ENCODE measurements at places on chromosomes 6 and 20.

DNA sequence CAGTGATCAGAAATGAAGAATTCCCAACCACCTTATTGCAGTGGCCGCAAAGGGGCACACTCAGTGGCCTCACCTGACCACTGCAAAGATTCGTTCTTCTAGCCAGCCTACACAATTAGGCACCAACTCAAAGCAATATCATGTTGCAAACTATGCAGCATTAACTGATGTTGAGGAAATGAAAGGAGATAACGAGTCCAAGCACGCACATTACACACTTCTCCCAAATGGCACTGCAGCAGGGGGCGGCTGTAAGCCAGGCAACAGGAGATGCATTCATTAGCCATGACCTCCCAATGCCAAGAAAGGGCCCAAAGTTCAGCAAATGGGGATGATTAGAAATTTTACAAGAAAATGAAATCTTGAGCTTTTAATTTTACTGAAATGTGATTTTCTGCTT lies 39.3 kb downstream of the ATXN1 start:
- DNase-seq: no peak

DNA sequence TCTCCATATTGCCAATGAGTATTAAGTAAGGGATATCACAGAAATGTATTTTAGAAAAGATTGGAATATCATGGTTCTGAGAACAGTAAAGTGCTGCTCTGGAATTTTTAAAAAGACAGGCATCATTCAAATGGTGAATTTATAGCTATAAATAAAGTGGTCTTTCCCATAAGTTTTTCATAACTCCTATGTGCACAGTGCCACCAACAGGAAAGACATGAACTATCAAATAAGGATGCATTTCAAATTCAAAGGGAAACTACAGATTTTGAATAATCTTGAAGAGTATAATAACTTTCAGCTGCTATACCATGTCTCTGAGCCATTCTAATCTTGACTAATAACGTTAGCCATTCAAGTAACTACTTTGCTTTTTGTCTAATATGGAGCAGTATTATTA lies 456.8 kb upstream of the GJE1 start:
- DNase-seq: no peak

- DNase-seq: no peak
Measured at GRCh38 chr6:17269840-17270239, 11.3 kb upstream of the RBM24 start.

GRCh38 chr6:106913676-106914280 lies 60.8 kb downstream of the CD24 start:
- no peak for DNase-seq

DNA sequence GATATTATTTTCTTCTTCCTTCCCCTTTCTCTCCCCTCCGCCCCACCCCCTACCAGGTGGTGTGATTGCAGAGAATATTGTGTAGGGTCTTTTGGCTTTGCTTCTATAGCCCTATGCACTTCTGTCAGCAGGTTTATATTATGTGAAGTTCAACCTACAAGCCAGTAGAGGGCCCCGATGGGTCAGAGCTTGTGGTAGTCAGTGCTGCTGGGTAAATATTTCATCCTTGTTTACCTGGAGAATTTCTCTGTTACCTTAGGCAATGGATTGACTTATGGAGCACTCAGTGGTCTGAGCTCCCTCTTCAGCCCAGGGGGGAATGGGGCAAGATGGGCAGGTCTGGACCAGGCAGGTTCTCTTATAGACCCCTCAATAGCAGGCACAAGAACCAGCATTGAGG lies 720.9 kb downstream of the GRIK2 start:
- DNase-seq: no peak

- DNase-seq: no peak
Measured at GRCh38 chr6:20542927-20543602, 8.8 kb downstream of the CDKAL1 start.

DNA sequence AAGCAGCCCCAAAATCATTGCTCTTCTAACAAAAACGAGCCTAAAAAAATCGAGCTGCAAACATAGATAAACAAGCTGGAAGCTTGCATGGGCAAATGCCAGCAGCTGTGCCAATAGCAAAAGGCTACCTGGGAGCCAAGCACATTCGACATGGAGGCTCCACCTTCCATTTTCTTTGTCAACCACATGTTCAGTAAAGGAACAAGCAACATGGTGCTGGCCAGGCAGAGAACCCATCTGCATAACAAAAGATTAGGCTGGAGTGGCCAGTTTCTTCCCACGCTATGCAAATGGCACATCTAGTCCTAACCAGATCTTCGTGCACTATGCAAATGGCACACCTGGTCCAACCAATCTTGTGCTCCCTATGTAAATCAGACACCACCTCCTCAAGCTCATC lies 110.5 kb downstream of the KIF16B start:
- no peak for DNase-seq

Data from stimulated activated CD8-positive, alpha-beta memory T cell treated with anti-CD3 and anti-CD28 coated beads, Interleukin-4, amount 100 ng/mL, for 1 hour (primary cell).